Activated CD8-positive, alpha-beta memory T cell treated with anti-CD3 and anti-CD28 coated beads for 36 hours (primary cell): ENCODE measurements at places on chromosomes 5 and 9. TPM values are rescaled to one million over a fixed set of nuclear protein-coding genes. Genes with fewer than 3 reads are reported as not detected.

AP3B1 gene
- 40.3 TPM for total RNA-seq

BTNL9 gene
- total RNA-seq, result not detected

SLC27A4 gene
- total RNA-seq, result 37.5 TPM

NRG2 gene
- total RNA-seq, result 0.17 TPM

AGXT2 gene
- not detected for total RNA-seq

ZNF300 gene
- 0.71 TPM for total RNA-seq

NR5A1 gene
- total RNA-seq, result not detected

SLC34A3 gene
- not detected for total RNA-seq

GKAP1 gene
- total RNA-seq, result 2.1 TPM

RNF183 gene
- not detected for total RNA-seq

ZNF879 gene
- 2.4 TPM for total RNA-seq

GLRA1 gene
- total RNA-seq, result not detected

DOK3 gene
- total RNA-seq, result 9.8 TPM

ALDH1A1 gene
- not detected for total RNA-seq

SPINK4 gene
- total RNA-seq, result not detected

BRD8 gene
- total RNA-seq, result 56.8 TPM

MOB3B gene
- total RNA-seq, result 0.44 TPM

AKNA gene
- total RNA-seq, result 106 TPM

NUP155 gene
- 99.3 TPM for total RNA-seq

MARCOL gene
- total RNA-seq, result not detected

SCAI gene
- 8.8 TPM for total RNA-seq

FOXI1 gene
- total RNA-seq, result not detected

INSL6 gene
- not detected for total RNA-seq

FANCG gene
- total RNA-seq, result 97.6 TPM

TNFAIP8 gene
- 251 TPM for total RNA-seq

TMC1 gene
- not detected for total RNA-seq
